Adrenal gland (tissue), 19 donors: ENCODE measurements at places on chromosomes 6 and 20.

DNA sequence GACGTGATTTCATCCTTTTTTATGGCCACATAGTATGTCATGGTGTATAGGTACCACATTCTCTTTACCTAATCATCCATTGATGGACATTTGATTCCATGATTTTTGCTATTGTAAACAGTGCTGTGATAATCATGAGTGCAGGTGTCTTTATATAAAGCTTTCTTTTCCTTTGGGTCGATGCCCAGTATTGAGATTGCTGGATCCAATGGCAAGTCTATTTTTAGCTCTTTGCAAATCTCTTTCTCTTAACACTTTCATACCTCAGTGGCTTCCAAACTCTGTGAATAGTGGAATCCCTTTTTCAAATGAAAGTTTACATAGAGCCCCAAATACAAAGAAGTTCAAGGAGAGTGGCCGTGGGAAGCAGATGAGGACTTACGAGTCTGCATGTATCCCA is 105.8 kb upstream of the SPTLC3 start:
- no peak overlapping the region for H3K4me3 ChIP-seq
- H3K36me3 ChIP-seq = no peaks in the 10 kb centered on the region
- no peak overlapping the region for H3K27ac ChIP-seq
- no peaks in the 10 kb centered on the region for H3K27me3 ChIP-seq

- peak; percentile 63 for DNase-seq
- no peaks in the 10 kb centered on the region for H3K36me3 ChIP-seq
- H3K4me1 ChIP-seq = peaks cover 25% of the 10 kb centered on the region
- H3K27me3 ChIP-seq = peaks cover 19% of the 10 kb centered on the region
- H3K27ac ChIP-seq = peak overlapping the region; percentile 62
Measured at GRCh38 chr6:165663377-165663735, 315 bp upstream of the PDE10A start.

- H3K27me3 ChIP-seq = no peaks in the 10 kb centered on the region
- no peak for DNase-seq
- no peaks in the 10 kb centered on the region for H3K4me1 ChIP-seq
- no peak overlapping the region for H3K27ac ChIP-seq
Measured at GRCh38 chr20:61998343-61999121, 67.1 kb downstream of the TAF4 start.

DNA sequence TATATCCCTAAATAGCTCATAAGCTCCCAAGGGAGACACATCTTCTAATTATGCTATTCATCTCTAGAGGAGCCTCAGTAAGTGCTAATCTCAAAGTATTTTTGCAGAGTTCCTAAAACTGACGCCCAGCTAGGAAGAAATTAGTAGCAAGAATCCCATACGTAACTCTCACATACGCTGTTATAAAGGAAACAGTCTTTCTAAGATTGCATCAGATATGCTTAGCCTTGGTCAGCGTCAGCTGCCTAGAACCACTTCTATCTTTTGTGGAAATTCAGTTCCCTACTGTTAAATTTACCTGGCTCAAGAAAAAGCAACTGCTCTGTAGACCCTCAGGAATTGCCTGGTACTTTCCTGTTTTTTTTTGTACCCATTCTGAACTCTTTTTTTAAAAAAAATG is 13.6 kb downstream of the RIPOR2 start:
- no peaks in the 10 kb centered on the region for H3K36me3 ChIP-seq
- no peaks in the 10 kb centered on the region for H3K27me3 ChIP-seq
- DNase-seq = no peak
- H3K4me1 ChIP-seq = no peaks in the 10 kb centered on the region
- H3K27ac ChIP-seq = no peak overlapping the region

- H3K4me3 ChIP-seq = no peak overlapping the region
- peaks cover 18% of the 10 kb centered on the region for H3K27me3 ChIP-seq
- no peak for DNase-seq
- H3K27ac ChIP-seq = no peak overlapping the region
- H3K4me1 ChIP-seq = peaks cover 7% of the 10 kb centered on the region
- H3K36me3 ChIP-seq = no peaks in the 10 kb centered on the region
Measured at GRCh38 chr20:723756-724155, 44.5 kb downstream of the SLC52A3 start.
